ENCODE measurements at places on chromosomes 7 and 10.
A peak's percentile ranks its signal among the peaks of the same experiment; 100 is the strongest.

DNA sequence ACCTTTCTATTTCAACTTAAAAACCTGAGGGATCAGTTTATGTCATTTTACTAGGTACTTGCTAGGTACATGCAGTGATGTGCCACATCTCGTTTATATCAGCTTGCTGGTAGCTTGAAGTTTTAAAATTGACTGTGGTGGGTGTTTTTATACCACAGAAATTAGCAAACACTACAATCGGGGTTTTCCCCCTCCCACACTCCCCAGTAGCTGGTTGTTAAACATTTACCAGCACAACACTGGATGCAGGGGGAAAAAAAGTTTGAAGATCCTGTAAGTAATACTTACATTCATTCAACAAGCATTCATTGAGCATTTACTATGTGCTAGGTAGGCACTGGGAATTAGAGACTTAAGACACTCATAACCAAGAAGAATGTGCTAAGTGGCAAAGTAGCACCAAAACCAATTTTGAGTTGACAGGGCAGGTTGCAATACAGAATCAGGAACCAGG, 32.6 kb downstream of the USP6NL start:
- DNase-seq = no peak

GRCh38 chr7:107658467-107658866, 2.2 kb upstream of the SLC26A4 start:
- DNase-seq = no peak

DNA sequence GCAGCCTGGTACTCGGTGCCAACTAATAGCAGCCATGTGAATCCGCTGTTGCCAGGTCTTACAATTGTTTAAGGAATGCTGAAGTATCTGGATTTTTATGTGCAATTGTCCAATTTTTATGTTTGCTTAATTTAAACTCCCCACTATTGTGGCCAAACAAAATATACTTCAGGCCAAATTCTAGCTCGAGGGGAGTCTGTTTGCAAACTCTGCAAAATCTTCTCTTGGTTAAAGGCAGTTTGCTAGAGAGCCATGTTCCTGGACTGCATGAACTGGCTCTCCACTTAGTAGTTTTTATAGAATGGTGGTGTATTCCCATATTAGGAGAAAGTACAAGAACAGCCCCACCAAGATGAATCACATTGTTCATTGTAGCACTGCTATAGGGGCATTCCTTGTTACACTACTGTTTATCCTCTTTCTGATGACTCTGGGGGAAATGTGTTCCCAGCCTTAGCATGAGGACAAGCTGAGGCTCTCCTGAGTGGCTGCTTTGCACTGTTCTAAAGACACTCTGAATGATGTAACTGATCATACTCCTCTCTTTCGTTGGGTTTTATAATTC, 178.0 kb upstream of the GLI3 start:
- no peak for DNase-seq

DNA sequence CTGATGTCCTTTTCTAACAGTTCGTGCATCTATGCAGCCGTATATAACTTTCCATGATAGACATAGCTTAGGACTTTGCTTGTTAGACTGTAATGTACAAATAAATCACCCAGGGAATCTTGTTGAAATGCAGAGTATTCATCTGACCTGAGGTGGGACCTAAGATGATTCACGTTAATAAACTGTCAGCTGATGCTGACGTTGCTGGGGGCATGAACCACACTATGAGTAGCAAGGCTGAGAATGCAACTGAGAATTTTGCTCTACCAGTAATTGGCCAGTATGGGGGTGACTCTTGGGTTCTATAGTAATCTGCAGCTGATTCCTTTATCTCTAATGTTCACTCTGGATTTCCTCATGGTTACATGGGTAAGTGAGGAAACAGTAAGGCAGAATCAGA, 130.1 kb upstream of the MALRD1 start:
- no peak for DNase-seq

DNA sequence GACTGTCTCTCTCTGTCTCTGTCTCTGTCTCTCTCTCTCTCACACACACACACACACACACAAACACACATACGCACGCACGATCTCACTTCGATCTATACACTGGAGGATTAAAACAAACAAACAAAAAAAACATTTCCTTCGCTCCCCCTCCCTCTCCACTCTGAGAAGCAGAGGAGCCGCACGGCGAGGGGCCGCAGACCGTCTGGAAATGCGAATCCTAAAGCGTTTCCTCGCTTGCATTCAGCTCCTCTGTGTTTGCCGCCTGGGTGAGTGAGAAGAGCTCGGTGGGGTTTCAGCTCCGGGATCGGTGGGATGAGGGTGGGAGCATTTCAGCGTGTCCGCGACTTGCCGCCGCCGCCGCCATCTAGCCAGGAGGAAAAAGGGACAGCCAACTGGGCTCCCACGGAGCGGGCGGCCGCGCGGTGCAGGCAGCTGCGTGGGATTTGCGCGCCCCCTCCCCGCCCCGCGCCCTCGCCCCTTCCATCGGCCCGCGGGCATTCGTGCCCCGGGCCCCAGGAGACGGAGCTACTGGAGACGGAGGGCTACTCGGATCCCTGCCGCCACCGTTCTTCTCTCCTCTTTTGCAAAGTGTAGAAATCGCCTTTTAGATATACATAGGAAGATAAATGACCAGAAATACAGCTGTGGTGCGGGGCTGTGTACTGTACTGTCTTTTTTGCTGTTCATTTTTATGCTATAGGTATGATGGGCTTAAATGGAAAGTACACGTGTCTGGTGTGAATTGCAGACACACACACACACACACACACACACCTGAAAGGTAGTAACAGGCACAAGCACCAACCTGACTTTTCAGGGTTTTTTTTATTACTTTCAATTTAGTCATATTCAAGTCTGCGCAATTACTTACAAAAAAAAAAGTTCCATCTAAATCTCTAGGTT, 581 bp downstream of the PTPRZ1 start:
- DNase-seq = no peak

DNA sequence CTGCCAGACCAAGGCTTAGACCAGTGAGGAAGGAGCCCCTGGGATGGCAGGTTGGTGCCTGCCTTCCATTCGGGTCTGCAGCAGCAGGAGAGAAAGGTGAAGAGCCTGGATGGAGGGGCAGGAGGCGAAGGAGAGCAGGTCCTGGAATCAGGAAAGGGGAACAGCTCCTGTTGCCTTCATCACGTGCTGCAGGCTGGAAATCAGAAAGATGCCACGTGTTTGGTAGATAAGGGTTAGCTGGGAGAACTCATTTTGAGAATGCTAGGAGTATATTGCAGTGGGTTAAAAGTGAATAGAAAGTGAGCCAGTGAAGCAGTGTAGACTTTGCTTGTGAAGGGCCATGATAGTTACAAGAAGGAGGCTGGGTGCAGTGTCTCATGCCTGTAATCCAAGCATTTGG, 371.8 kb downstream of the PAXIP1 start:
- DNase-seq = no peak

DNA sequence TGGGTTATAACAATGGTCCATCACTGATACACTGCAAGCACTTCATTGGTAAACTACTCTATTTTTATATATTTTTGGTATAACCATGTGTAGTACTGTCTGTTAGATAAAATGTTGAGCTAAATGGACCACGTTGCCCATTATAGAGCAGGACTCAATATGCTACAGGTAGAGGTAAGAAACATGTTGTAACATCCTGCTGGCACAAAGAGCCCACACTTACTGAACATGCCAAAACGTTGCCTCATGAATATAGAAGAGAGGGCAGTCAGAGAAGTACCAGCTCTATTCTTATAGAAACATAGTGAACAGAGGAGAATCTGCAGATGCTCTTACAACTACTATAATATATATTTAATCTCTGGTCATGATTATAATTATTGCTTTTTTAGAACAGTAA, 18.4 kb upstream of the MET start:
- no peak for DNase-seq

DNA sequence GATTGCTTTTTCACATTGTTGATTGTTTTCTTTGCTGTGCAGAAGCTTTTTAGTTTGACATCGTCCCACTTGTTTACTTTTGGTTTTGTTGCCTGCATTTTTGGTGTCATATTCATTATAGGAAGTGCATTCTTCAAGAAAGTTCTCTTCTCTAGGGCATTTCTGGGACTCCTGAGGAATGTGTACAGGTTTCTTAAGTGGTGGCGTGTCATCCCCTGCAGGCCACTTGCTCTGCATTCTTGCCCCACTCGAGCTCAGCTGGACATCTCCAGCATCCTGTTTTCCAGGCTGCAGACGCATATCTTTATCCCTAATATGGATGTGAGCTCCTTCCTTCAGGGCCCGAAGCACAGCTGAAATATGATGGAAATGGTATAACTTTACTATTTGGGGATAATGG, 255.6 kb upstream of the HABP2 start:
- DNase-seq = no peak

GRCh38 chr7:112336936-112337576, 113.2 kb upstream of the IFRD1 start:
- DNase-seq = no peak

GRCh38 chr10:16919121-16919982, 102.1 kb upstream of the RSU1 start:
- no peak for DNase-seq

DNA sequence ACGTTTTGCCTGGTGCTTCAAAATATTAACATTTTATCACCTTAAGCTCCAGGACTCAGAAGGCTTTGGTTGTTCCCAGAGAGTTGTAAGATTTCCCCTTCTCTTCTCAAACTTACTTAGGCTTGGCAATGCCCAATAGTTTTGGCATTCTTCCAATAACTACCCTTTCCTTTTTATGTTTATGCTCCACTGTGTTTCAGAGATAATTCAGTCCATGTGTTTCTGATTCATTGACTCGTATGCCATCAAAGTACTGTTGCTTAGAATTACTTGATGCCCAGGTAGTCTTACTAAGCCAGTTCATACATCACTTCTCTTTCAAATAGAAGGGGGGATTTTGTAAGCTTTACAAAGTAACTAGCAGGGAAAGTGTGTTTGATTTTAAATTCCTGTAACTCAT, 66.6 kb downstream of the AGMO start:
- no peak for DNase-seq

GRCh38 chr7:142301923-142302550, 44.2 kb upstream of the PRSS58 start:
- no peak for DNase-seq

GRCh38 chr10:87818505-87819288, 671 bp upstream of the ATAD1 start:
- DNase-seq = peak; percentile 47

- no peak for DNase-seq
Observed at GRCh38 chr10:95741807-95742467, 14.0 kb upstream of the ENTPD1 start.
